ENCODE measurements at places on chromosomes 11 and 22. TPM values are rescaled to one million over a fixed set of nuclear protein-coding genes. Genes with fewer than 3 reads are reported as not detected.

The TPBGL gene
- total RNA-seq: 0.21 TPM

The RAC2 gene
- 692 TPM for total RNA-seq

The DRD4 gene
- 0.30 TPM for total RNA-seq

The SLCO2B1 gene
- total RNA-seq: not detected

The OR6T1 gene
- total RNA-seq: not detected

The PTPRCAP gene
- total RNA-seq: 83.4 TPM

The CSRP3 gene
- total RNA-seq: not detected

The KRTAP5-7 gene
- not detected for total RNA-seq

The LGR4 gene
- 0.19 TPM for total RNA-seq

The CRYBB3 gene
- 0.34 TPM for total RNA-seq

The ISX gene
- total RNA-seq: not detected

The OSM gene
- 17.6 TPM for total RNA-seq

The ZFTA gene
- total RNA-seq: 1.7 TPM

The CNGA4 gene
- 0.21 TPM for total RNA-seq

The ADM gene
- 14.4 TPM for total RNA-seq

The THY1 gene
- total RNA-seq: 0.91 TPM

The MN1 gene
- 0.05 TPM for total RNA-seq

The FGF4 gene
- not detected for total RNA-seq

The SAAL1 gene
- 37.4 TPM for total RNA-seq

The CD3G gene
- total RNA-seq: 146 TPM

The CHRDL2 gene
- not detected for total RNA-seq

The CBLIF gene
- total RNA-seq: not detected

The INS gene
- not detected for total RNA-seq

The KRTAP5-4 gene
- not detected for total RNA-seq

The TNNI2 gene
- total RNA-seq: not detected

The SNX32 gene
- 2.9 TPM for total RNA-seq

The IFITM10 gene
- total RNA-seq: not detected

The OR51E1 gene
- not detected for total RNA-seq

The XKR3 gene
- not detected for total RNA-seq

The TRIM49B gene
- total RNA-seq: not detected

The BCO2 gene
- total RNA-seq: 0.63 TPM

The LMO1 gene
- not detected for total RNA-seq

The SNX15 gene
- total RNA-seq: 12.1 TPM

The E2F8 gene
- total RNA-seq: 18.0 TPM

The PNPLA3 gene
- 0.54 TPM for total RNA-seq

The BID gene
- total RNA-seq: 16.8 TPM

The PTDSS2 gene
- 14.8 TPM for total RNA-seq
